ENCODE measurements at places on chromosomes 12 and 14.

DNA sequence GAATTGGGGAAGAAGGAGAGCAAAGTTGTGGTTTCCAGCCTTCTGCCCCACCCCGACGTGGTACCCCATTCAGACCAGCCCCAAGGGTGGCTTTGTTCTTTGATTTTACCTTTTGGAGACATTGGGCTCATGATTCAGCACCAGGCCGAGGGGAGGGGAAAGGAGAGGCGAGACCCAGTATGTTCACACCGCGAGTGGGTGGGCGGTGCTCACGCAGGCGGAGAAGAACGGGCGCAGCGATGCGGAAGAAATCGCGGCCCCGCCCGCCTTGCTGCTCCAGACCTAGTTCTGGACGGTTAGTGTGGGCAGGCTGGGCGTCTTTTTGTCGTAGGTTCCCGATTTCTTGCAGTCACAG lies 963 bp downstream of the ATL1 start:
- peak; percentile 72 for DNase-seq

- no peak for DNase-seq
Observed at GRCh38 chr14:36859119-36859518, 197.5 kb downstream of the PAX9 start.

DNA sequence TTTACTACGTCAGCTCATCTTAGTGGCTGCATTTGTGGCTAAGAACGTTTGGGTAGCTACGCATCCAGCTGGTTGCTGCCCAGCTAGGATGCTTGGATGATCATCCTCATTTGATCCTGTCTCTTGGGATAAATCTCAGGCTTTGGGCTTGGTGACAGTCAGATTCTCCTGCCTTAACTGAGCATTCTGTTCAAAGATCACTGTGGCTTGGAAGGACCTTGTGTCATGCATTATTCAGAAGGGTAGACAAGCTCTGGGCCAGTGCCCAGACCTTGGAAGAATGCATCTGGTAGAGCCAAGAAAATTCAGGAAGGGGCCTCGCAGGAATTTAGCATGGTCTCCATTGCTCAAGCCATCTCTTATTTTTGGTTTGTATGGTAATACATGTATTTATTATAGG lies 188.4 kb downstream of the NRXN3 start:
- DNase-seq: no peak

DNA sequence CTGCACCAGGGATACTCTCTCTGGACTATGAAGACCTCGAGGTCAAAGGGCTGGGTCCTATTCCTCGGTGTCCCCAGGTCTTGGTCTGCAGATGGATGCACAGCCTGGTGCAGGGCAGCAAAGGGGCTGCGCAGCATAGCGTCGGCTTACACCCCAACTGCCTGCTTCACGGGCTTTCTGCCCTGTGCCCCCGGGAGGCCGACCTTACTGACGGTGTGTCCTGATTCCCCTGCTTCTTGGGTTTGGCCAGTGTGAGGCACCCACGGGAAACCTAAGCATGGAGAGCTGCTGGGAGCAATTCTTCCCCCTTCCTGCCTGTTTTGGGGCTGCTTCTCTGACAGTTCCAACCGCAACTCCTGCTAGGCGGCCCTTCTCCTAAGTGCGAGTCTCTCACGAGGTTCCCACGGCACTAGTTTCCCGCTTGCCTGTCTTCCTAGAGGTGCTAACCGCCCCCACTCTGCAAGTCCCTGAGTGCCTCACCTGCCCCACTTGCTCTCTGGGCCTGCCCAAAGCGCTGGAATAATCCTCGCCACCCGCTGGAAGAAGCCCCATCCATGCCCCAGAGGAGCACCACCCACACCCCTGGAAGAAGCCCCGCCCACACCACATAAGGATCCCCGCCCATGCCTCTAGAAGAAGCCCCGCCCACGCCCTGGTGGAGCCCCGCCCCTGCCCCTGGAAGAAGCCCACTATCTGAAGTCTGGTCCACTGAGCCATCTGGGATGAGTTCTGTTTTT lies 54.0 kb downstream of the PRIMA1 start:
- DNase-seq: peak; percentile 76

DNA sequence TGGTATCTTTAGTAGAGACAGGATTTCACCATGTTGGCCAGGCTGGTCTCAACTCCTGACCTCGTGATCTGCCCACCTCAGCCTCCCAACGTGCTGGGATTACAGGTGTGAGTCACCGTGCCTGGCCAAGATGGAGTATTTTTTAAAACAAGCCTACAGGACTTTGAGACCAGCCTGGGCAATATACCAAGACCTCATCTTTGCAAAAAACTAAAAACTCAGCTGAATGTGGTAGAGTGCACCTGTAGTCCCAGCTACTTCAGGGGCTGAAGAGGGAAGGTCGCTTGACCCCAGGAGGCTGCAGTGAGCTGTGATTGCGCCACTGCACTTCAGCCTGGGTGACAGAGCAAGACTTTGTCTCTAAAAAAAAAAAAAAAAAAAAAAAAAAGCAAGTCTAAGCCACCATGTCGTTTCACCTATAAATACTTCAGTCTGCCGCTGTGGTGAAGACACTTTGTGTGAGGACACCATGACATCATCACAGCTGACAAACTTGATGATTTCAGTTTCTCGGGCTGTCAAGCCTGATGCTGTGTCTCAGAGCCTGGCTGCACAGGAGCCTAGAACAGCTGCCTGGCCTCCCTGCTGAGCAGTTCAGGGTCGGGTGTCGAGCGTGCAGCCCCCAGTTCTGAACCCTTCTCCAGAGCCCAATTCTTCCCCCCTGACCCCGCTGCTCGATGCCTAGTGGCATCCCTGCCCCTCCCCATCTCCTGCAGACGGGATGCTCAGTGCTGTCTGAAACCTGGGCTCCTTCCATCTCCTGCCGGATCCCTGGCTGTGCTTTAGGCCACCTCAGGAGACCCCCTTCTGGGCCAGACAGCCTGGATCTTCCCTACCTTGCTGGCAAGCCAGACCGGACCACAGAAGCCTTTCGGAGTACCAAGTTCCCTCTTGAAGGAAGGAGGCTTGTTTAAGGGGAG lies 119.2 kb upstream of the EVL start:
- DNase-seq: no peak

GRCh38 chr12:119431151-119431550 lies 96.6 kb downstream of the CCDC60 start:
- DNase-seq: no peak

DNA sequence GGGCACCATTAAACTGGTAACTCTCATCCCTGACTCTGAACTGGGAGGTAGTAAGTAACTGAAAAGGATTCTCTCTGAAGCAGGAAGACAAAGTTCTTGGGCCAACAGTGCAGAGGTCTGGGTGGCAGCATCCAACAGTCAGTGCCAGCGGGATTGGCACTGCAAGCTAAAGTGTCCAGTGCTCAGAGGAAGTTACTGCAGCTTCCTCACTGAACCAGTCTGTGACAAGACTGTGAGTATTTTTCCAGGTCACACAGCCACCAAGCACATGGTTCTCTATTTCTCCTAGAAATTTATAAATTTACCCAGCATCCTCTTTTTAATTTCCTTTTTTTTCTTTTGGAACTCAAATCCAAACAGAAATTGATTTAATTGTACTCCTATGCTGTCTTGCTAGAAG lies 81.6 kb upstream of the FAR2 start:
- DNase-seq: no peak
